ENCODE measurements at places on chromosomes 7 and 10. TPM values are rescaled to one million over a fixed set of nuclear protein-coding genes. Genes with fewer than 3 reads are reported as not detected.

The FAM25C gene
- not detected for total RNA-seq

The ZSCAN21 gene
- 8.3 TPM for total RNA-seq

The ADIRF gene
- total RNA-seq: 71.8 TPM

The MGAM2 gene
- not detected for total RNA-seq

The CHAT gene
- not detected for total RNA-seq

The FOXK1 gene
- 31.0 TPM for total RNA-seq

The CLDN4 gene
- 0.10 TPM for total RNA-seq

The PPP1R17 gene
- total RNA-seq: not detected

The ERCC6 gene
- 6.3 TPM for total RNA-seq

The SLC35B4 gene
- 12.7 TPM for total RNA-seq

The KEL gene
- not detected for total RNA-seq

The FAM237B gene
- total RNA-seq: not detected

The GRID2IP gene
- not detected for total RNA-seq

The ADRA2A gene
- total RNA-seq: under 0.01 TPM

The PPRC1 gene
- 20.3 TPM for total RNA-seq

The ABCC2 gene
- total RNA-seq: 0.07 TPM

The CLCN1 gene
- total RNA-seq: not detected

The CNPY1 gene
- total RNA-seq: not detected

The PRF1 gene
- not detected for total RNA-seq

The IL2RA gene
- not detected for total RNA-seq

The GPRIN2 gene
- total RNA-seq: not detected

Measured in mammary microvascular endothelial cell (primary cell).